ENCODE measurements at places on chromosomes 7 and 10.

DNA sequence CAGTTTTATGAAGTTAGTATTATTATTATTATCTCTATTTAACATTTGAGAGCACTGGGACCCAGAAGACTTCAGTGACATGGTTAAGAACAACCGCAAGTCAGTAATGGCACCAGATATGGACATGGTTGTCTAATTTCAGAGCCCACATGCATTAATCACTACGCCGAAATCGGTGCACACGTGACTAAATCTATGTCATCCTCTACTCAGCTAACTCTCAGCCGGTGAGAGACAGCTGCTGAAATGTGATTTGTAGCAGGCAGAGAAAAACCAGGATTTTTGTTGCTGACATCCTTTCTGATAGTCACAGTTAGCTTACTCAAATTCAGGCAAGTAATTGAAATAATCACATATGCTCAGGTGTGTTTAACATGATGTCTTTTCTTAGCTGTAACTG is 127.7 kb downstream of the SPAG6 start:
- DNase-seq: no peak

- DNase-seq: no peak
These were observed 89.8 kb downstream of the CREM start for GRCh38 chr10:35216303-35216905.

- DNase-seq: no peak
These were observed 79.2 kb downstream of the GLRX3 start for GRCh38 chr10:130215151-130215930.

DNA sequence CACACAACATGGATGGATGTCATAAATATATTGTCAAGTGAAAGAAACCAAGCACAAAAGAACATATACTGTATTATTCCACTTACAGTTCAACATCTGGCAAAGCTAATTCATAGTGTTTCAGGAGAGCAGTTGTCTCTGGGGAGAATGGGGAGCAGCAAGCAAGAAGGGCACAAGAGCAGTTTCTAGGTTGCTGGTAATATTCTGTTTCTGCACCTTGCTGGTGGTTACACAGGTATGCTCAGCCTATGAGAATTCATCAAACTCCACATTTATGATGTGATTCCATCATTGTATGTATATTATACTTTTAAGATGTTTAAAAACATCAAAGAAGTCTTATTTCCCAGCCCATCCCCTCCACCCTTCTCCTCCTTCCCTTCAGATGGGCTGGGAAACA is 18.1 kb upstream of the PALS2 start:
- DNase-seq: no peak

DNA sequence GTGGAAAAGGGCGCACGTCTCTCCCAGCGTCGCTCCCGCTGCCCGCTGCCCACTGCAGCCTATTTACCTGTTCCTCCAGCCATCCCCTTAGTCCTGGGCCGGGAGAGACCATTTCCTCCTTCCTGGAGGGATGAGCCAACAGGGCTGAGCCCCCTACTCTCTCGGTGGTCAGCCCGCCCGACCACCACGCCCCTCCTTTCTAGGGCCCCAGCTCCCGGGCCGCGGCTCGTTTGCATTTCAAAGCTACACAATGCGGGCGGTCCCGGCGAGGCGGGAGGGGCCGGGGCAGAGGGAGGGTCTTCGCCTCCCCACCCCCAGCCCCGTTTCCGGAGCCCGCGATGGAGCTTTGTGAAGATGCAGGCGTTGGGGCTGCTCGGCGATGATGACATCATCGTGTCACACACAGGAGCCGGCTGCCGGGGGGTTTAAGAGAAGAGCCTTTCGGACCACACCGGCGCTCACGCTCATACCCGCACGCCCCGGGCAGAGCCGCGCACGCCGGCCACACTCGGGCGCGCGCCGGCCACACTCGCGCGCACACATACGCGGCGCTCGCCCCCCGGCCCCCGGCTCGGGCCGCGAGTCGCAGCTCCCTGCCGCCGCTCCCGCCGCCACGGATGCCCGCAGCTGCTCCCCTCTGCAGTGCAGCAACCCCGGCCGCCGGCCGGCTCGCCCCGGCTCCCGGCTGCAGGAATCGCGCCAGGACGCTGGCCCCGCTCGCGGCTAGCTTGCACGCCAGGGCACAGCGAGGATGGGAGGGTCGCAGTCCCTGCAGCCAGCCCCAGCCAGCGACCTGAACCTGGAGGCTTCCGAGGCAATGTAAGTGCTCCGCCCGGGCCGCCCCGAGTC is 107.7 kb upstream of the BTBD16 start:
- DNase-seq: peak; percentile 77

DNA sequence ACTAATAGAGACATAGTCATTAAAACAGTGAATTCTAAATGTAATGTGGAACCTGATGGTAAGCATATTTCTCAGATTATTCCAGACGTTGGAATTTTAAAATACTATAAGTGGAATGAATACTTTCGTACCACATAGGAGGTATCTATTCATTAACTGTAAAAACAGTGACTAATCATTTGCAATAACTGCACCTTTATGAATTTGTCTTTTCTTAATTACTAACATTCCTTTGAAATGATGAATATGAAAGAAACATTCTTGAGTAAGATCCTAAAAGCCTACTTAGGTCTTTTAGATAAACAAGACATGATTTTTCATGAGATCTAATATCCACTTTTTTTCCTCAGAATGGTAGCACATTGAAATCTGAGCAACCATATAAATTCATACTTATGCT is 549.0 kb upstream of the LRRN3 start:
- no peak for DNase-seq

GRCh38 chr10:29541422-29542210 is 93.2 kb downstream of the SVIL start:
- peak; percentile 42 for DNase-seq

DNA sequence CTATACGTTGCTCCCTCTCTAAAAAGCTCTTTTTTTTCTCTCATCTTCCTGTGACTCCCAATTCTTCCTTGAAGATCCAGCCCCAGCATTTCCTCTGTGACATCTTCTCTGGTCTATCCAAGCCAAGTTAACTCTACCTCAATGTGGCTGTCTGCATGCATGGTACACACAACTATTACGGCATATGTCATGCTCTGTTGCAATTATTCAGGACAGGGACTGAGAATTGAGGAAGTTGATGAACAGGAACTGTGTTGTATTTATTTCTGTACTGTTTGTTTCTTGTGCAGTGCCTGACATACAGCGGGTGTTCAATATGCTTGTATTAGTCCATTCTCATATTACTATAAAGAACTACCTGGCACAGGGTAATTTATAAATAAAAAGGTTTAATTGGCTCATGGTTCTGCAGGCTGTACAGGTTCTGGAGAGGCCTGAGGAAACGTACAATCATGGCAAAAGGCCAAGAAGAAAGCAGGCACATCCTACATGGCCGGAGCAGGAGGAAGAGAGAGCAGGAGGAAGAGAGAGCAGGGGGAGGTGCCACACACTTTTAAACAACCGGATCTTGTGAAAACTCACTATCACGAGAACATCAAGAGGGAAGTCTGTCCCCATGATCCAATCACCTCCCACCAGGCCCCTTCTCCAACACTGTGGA is 6.3 kb downstream of the TRPV5 start:
- no peak for DNase-seq

DNA sequence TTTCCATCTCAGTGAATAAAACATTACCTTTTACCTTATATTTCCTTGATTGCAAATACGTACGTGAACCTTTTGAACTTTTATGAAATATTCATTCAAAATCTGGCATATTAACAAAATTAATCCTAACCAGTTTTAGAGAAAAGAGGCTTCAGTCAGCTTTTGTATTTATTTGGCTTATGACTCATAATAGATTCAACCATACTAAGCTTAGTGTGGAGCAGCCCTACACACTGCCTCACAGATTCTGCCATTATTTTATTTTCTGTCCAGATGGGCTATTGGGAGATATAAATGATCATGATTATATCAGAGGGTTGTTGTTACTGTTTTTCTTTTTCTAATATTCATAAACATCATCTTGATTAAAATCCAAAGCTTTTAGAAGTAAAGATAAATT is 325.5 kb downstream of the GPR37 start:
- no peak for DNase-seq

DNA sequence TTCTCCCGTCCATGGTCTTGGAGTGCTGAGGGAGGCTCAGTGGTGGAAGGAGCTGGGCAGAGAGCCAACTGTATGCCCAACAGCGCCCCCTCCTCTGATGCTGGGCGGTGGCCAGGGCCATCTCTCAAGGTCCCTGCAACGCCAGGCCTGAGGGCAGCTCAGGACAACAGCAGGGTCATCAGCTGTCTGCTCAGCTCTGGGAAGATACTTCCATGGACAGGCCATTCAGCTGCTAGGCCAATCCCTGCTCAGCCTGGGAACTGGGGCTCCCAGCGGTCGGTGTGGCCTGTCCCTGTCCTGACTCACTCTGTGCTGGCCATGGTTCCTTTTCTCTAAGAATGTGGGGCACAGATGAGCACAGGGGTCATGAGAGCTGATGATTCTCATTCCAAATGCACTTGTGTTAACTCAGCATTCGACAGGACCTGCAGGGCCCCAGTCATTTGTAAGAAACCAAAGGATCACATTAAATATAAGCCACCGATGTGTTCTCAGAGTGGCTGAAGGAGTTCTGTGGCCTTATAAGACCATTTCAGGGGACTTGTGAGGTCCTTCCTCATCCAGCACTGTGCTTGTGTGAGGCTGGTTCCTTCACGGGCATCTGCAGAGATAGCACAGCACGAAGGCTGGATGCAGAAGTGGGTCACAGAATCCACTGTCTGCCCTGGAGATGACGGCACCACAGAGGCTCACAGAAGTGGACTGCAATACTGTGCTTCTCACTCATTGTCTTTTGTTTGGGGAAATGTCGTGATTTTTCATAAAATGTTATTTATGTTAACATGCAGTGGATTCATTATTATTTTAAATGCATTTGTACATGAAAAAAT is 73.0 kb downstream of the ADCY1 start:
- DNase-seq: no peak

GRCh38 chr10:116688241-116688711 is 54.1 kb downstream of the HSPA12A start:
- peak; percentile 52 for DNase-seq

DNA sequence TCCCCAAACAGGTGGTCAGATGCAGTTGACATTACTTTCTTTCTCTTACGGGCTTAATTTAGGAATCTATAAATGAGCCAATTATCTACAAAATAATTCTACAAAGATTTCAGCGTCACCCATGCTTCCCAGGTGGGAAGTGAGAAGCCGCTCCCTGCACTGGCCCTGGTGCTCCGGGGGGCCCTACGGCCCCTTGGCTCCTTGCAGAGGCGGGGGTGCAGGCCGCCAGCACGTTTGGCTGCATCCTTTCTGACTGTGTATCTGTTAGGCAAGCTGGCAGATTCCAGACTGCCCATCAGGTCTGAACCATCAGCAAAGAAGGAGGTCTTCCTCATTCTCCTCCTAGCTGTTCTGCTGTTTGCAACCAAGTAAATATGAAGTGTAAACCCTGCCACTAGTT is 16.3 kb downstream of the VWC2 start:
- no peak for DNase-seq
